NCI-H1092 (cell line): ENCODE measurements at places on chromosomes 3 and 15.

DNA sequence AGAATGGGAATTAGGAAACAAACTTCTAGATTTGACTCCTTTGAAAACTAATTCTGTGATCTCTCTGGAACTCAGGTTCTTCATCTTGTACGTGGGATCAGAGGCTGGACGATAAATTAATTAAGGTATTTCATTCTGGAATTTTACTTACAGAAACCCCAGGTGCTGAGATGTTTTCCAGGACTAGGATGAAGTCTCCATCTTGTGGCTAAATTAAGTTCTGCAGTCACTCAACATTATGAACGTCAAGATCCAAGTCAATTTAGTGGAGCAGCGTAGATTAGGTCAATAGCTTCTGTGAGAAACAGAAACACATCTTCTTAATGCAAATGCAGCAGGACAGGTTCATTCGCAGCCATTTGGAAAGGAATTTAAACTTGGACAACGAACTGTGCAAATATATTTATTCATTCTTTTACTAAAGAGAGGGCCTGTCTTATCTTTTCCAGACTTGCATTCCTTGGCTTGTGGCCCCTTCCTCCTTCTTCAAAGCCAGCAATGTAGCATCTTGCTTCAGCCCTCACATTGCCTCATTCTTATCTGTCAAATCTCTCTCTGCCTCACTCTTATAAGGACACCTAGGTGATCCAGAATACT is 26.7 kb upstream of the TMC3 start:
- DNase-seq = no peak

GRCh38 chr3:111077369-111077768 is 5.8 kb downstream of the NECTIN3 start:
- DNase-seq = no peak

DNA sequence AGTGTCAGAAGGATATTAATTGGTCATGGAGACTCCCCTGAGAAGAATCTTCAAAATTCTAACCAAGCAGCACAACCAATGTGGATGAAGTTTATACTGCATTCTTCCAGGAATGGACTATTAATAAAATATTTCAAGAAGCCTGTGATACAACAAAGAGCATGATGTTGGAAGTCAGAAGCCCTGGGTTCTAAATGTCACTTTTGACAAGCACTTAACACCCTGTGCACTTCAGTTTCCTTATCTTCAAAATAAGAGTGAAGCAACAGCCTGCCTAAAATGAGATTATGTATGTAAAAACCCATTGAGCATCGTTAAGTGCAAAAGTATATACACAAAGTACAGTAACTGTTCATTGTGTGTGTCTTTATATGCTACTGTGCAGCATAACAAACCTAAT is 369.4 kb downstream of the NTRK3 start:
- DNase-seq = no peak

- DNase-seq = no peak
These were observed 179.5 kb downstream of the ANXA2 start for GRCh38 chr15:60218256-60218655.

- no peak for DNase-seq
These were observed 207.7 kb upstream of the TPM1 start for GRCh38 chr15:62834686-62835329.

DNA sequence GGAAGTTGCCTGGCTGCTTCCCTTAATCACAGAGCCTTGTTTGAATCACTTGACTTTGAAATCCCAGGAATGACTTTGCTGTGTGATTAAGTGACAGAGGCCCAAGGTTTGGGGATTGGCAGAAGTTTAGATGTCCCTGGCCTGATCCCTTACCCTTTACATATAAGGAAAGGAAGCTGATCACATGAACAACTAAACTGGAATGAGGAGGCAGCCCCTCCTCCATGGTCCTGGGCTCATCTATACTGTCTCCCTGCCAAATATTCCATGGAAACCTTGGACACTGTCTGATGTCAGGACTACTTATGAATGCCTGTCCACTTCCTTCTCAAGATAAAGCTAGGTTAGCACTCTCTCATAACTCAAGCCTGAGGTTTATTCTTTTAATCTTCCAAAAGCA is 181.3 kb upstream of the CTDSPL start:
- no peak for DNase-seq

DNA sequence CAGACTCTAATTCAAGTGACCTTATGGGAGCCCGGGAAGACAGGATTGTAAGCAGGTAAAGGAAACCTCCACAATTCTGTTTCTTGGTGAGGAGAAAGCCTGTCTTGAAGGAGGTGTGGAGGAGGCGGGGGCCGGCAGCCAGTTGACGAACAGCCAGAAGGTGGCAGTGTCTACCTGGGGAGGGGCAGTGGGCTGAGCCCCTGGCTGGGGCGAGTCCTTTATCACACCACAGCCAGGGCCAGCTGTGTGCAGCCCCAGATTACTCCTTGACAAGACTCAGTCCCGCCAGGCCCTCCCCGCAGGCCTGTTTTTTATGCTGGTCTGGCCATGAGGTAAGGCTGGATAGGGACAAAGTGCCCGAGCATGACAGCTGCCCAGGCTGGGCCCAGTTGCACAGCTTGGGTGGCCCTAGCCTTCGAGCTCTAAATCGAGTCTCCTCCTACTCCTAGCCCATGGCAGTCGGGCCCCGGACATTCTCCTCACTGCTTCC is 40.9 kb upstream of the IDH2 start:
- peak; percentile 27 for DNase-seq

- DNase-seq = no peak
These were observed 460.7 kb downstream of the ROBO1 start for GRCh38 chr3:79306934-79307570.

DNA sequence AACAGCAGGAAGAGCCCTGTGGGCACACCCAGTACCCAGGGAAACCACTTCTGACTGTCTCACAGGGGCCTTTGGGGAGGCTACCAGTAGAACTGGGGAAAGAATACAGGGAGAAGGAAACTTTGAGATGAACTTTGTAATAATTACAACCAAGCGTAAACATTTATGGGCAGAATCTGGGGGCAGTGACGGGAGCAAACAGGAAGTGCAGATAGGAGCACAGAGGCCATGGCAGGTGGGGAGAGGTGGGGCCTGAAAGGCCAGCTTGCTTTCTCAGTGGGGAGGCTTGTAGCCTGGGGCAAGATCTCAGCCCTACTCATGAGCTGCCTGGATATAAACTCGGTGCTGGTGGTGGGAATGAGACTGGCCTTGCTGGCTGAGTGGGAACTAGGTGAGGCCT is 209.8 kb downstream of the PLCH1 start:
- DNase-seq = no peak

DNA sequence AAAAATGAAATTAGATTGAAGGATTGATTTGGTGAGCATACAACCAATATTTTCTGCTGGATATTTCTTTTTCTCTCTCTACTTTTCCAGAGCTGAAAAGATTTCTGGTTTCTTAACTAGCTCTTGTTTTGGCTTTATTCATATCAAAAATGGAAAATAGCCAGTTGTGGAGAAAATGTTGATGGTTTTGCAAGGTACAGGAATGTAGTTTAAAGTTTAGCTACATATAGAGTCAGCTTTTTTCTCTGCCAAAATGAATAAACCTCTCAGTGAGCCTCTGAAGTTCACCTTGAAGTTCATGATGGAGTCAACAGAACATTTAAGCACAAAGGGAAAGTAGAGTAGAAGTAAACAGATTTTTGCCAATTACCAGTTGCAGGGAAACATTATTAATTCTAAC is 720.5 kb upstream of the ALCAM start:
- no peak for DNase-seq

GRCh38 chr3:169002689-169003088 is 660.8 kb downstream of the MECOM start:
- DNase-seq = no peak

- no peak for DNase-seq
These were observed 81.8 kb downstream of the NFKBIZ start for GRCh38 chr3:101931081-101931480.

GRCh38 chr3:133963657-133964396 is 65.9 kb downstream of the SLCO2A1 start:
- DNase-seq = no peak

DNA sequence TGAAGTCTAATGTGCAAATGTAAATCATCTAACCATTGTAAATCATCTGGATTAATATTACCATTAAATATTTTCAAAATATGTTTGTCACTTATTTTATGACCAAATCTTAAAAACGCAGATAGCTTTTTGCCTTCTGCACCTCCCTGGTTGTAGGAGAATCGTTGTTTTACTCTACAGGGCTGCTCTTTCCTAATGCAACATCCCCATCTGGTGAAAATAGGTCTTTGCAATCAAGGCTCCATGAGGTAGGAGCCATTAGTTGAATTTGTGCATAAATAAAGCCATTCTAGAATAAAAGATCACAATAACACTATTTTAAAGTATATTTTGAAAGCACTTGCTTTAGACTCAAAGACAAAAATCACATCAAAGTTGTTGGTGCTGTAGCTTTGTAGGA is 535.6 kb upstream of the AGTR1 start:
- no peak for DNase-seq

DNA sequence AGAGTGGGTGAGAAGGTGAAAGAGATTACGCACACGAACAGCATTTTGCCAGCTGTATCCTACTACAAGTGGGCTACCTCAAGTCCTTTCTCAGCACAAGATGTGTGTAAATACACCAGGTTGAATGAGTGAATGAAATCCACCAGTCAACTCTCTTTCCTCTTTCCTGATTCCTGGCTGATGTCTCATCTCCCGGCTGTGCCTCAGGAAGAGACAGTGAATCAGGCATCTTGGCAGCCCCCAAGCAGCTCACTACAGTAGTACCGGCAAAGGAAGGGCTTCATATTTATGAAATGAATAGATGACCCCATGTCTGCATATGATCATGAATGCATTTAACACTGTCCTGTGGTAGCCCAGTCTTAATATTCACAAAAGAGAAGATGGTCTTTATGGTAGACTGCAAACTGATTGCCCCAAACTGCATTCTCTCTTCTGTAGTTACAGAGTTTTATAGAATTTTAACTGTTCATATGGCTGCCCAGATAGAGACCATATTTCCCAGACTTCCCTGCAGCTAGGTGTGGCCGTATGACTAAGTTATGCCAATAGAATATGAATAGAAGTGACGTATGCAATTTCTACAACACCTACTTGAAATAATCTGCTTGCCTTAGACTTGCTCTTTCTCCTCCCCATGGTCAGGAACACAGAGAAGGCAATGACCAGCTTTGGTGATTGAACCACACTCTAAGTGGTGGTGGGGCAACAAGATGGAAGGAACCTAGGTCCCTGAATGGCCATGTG is 22.7 kb downstream of the MGLL start:
- no peak for DNase-seq

DNA sequence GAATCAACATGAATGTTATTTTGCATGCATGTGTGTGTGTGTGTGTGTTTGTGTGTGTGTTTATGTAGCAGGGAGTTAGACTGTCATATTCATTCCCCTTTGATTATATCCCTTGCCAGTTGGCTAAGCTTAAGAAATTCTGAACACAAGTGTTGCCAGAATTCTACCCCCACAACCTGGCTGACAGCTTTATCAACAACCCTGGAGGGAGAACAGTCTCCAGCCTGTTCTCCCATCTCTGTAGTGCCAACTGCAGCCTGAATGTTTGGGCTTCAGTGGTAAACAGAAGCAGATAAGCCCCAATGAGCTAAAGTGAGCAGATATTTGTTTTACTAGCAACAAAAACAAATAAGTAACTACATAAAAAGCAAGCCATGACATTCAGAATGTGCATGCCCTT is 162.6 kb upstream of the ABI3BP start:
- no peak for DNase-seq

DNA sequence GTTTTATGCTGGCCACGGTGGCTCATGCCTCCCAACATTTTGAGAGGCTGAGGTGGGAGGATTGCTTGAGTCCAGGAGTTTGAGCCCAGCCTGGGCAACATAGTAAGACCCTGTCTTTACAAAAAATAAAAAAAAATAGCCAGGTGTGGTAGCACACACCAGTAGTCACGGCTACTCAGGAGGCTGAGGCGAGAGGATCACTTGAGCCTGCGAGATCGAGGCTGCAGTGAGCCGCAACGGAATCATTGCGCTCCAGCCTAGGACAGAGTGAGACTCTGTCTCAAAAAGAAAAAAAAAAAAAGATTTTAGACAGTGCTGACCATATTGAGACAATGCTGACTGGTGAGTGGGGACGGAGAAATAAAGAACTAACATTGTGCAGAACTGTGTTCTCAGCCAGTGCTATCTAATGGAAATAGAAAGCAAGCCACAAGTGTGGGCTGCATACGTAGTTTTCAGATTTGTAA is 67.2 kb downstream of the ST6GAL1 start:
- no peak for DNase-seq

DNA sequence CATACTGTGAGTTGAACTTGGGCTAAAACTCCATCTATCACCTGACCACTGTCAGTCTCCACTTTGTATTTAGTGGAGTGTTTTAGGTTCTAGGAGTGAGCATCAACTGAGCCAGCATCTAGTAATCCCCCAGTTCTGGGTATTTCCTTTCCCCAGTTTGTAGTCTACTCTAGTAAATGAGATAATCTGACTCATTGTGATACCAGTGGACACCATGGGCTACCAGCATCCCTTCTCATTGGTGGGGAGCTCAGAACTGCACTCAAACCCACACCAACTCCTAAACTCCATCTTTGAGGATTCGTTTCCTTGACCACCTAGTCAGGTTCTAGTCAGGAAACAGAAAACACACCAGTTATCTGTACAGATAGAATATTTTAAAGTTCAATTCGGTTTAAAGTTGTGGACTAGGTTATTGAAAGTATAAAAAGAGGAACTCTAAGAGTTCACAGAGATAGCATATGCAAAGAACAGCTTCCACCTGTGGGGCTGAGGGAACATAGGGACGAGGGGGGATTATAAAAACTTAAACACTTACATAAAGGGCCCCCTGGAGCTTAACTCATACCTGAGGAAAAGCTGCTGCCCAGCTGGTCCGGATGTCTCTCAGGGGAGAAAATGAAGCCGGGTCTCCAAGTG is 36.0 kb downstream of the LEO1 start:
- no peak for DNase-seq

DNA sequence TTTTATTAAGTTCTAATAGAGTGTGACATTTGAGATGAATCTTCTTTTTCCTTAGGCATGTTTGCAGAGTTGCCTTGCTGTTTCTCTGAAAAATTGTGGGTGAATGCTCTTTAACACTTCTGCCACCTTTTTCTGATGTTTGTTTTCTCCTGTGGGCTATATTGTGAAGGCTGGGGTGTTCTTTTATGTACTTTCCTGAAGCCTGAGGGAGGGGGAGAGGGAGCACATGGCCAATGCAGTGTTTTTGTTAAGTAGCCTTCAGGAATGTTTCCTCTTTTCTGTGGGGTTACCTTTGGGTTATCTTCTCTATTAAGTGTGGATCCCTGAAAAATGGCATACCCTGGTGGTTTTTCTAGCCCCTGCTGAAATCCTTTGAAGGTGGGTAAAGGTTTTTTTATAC is 50.2 kb downstream of the CMC1 start:
- DNase-seq = no peak

DNA sequence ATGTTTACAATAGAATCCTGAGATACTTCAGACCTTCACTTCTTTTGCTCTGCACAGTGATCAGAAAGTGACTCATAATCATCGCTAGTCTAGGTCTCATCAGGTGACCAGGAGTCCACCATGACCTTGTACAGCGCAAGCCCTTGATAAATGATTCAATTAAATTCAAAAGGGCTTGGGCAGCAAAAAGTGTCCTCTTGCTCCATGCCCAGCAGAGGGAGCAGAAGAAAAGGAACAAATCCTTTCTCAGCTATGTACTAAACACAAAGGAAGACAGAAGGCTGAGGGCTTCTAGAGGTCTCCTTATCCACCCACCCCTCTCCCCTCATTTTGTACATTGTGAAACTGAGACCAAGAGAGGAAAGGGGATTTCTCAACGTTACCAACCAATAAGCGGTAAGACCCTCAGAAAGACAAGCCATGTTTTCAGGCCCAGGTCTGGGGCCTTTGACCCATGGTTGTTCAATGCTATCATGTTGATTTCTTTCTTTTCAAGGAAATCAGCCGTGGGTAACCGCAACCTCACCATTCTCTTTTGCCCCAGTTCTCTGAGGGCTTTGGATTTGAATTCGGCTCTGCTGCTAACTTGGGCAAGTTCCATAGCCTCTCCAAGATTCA is 74.8 kb downstream of the AQP9 start:
- DNase-seq = no peak
